ENCODE measurements at places on chromosomes 4 and X.

DNA sequence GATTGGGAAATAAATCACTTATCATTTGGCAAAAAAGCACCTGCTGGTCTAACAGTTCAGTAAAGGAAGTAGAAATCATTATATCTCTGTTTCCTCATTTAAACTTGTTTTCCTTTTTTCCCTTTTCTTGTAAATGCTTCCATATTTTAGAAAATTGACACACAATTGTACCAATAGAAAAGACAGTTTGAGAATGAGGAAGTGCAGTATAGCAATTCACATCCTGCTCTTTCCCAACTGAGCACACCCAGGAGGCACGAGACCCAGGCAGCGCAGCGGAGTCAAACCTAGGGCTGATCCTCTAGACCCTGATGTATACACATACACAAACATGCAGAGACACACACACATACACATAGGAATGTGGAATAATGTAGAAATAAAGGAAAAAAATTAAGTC lies 74.8 kb upstream of the PACRGL start:
- DNase-seq: no peak

GRCh38 chr4:12712648-12713339 lies 771.3 kb downstream of the RAB28 start:
- DNase-seq: no peak

GRCh38 chrX:96770315-96770714 lies 85.7 kb downstream of the DIAPH2 start:
- no peak for DNase-seq

DNA sequence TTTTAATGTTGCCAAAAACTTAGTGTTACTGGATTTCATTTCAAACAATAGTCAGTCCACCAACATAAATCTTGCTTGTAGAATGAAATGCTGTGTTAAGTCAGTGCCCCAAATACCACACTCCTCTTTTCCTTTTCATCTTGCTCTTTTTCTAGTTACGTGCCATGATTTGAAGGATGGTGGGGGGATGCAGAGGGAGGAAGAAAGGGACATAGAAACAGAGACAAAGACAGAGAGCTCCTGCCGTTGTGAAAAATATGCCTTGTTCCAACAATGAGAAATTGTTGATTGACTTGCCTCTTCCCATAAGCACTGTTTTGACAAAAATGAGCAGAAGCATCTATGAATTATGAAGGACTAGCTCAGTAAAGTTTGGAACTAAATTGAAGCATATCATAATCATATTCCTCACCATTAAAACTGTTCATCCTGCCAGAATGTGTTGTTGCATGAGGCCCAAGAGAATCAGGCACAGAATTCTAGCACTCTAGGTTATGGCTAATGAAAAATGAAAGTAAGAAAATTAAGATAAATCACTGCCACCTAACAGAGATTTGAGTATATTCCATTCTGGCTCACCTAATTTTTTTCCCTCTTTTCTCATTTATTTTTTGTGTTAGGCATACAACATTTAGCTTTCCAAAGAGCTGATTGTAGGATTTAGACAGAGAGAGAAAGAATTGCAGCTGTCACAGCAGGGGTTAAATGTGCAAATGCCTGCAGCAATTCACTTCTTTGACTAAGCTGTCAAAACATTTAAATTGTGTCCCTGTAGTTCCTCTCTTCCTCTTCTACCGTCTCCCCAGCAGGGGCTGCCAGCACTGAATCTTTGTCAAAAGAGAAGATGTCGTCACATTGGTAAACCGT lies 111.6 kb upstream of the PTPN13 start:
- no peak for DNase-seq

DNA sequence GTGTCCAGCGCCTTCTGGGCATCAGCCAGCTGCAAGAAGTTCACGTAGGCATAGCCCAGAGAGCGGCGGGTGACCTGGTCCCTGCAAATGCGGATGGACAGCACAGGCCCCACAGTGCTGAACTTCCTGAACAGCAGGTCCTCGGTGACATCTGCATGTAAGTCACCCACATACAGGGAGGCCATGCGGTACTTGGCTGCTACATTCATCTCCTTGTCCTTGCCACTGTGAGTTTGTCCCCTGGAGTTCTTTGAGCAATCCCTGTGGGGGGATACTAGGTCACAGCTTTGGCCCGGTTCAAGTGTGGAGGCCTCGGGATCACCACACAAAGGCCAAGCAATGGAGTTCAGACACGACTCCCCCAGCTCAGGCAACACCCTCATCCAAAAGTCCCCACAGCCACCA lies 776 bp downstream of the PABPC4L start:
- no peak for DNase-seq

- DNase-seq: no peak
These were observed 206.7 kb downstream of the RASL11B start for GRCh38 chr4:53068755-53069330.

GRCh38 chr4:151922306-151922705 lies 161.5 kb upstream of the GATB start:
- no peak for DNase-seq

DNA sequence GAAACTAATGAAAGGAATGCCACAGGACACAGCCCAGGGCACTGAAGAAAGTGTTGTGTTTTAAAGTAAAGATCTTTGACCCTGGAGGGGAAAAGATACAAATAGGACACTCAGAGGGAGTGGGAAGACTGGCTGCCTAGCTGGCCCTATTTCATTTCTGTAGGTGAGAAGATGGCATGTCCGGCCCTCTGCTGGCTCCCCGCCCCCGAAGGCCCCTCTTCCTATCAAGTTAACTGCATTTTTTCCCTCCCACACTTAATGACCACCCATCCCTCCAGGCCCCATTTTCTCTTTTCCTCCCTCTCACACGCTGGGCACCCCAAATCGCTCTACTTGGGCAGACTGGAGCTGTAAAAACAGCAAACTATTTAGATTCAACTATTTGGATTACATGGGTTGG lies 5.5 kb upstream of the TRIM75 start:
- DNase-seq: no peak

DNA sequence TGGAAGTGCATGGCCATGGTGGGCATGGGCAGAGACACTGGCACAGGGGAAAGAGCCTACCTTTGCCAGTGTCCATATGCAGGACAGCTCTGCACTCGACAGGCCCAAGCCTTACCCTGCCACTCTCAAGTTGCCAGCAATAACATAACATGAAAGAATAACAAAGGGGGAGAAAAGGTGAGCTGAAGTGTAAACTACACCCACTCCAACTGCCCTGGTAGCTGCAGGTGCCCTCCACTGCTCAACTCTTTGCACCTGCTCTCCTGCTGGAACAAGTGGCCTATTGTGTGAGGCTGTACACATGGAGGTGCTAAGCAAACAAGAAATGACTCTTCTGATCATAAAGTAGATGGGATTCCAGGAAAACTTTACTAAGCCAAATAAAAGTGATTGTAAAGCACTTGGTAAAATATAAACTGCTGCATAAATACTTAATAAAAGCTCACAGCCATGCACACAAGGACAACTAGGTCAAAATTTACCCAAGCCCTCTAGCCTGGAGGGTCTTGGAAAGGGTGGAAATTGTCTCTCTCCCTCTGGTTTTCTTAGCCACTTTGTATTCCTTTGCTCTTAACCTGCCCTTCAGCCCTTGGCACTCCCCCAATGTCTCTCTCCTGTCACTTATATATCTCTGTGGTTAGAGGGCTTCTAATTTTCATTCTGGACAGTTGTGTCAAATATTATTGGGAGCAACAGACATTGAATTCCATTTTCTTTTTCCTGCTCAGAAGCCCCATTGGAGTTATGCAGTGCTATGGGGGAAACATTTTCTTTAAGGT lies 261.2 kb upstream of the GPC4 start:
- DNase-seq: no peak

GRCh38 chr4:111268769-111269414 lies 646.0 kb upstream of the PITX2 start:
- no peak for DNase-seq

All from hypothalamus (tissue), 51 donors.